ENCODE measurements at places on chromosomes 4 and X.

DNA sequence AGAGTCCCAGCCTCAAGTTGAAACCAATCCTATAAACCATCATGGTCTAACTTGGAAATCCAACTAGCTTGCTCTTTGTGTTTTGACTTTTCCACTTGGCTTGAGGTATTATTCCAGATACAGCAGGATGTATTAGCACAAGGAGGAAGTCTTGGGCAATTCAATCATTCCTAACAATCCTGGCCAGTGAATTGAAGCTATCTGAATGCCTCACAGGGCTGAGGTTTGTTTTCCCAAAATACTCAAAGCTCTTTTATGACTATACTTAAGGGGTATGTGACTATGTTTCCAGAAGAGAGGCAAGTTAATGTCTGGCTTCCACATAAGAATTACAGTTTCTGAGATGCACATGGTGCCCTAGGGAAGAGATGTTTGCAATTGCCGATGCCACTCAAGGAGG, 66.8 kb upstream of the SH3RF1 start:
- DNase-seq, result peak; percentile 82

- DNase-seq, result no peak
Observed at GRCh38 chr4:125390126-125390525, 75.4 kb downstream of the FAT4 start.

- no peak for DNase-seq
Observed at GRCh38 chrX:123476611-123477219, 256.1 kb downstream of the THOC2 start.

GRCh38 chr4:99564921-99565320, 1.1 kb upstream of the TRMT10A start:
- DNase-seq, result no peak

- DNase-seq, result no peak
Observed at GRCh38 chr4:10192331-10192730, 75.7 kb upstream of the WDR1 start.

GRCh38 chr4:123545667-123546572, 149.3 kb downstream of the SPRY1 start:
- no peak for DNase-seq

DNA sequence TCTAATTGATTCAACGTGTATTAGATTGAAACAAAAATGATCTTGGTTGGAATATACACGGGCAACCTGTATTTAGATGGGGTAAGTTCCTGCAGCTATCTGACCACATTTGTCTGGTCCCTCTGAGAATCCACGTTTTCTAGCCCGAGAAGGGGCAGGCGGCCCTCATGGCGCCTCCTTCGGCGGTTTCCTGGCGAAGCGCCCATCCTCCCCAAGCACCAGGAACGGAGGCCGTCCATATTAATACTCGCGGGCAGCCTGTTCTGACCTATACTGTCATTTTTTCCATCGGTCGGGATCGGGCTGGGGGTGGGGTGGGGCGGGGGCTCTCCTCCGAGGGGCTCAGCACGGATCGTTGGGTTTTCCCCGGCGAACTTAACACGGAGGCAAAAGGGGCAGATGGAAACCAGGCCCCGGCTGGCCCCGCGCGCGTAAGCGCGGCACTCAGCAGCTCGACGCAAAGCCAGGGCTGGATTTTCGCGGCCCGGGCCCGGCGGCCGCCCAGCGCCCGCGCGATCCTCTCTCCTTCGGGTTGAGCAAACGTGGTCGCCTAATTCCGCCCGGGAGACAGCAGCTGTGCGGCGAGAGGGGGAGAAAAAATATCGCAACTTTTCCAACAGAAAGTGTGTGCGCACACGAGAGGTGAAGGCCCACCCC, 77.2 kb upstream of the BCOR start:
- no peak for DNase-seq

DNA sequence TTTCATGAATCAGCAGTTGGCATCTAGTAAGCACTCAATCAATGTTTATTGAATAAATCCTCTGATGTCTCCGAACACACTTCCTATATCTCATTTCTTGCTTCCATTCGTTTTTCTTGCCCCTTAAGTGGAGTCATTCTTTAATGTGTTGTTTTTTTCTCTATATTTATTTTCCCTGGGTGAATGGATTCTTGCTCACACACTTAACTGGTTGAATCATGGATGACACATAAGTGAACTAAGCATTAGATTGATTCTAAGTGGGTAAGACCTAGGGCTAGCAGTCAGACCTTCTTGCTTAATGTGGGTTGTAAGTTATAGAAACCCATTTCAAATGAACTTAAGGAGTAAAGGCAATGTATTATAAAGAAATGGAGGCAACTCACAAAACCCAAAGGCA, 111.1 kb downstream of the RTL3 start:
- DNase-seq, result peak; percentile 16

DNA sequence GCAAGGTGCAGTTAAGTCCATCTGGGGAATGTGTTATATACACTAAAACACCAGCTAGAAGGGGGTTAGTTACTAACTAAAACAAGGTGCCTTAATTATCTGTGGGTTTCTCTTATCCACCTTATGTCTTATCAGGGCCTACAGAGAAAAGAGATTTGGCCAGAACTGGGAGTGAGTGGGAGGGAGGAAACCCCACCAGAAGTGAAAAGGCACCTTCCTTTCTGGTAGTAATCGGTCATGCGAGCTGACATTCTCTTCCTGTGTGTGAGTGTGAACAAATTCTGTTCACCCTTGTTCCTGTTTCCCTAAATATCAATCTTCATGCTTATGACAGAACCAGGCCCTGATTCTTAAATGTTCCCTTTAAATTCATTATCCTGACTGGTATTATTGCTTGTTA, 43.5 kb downstream of the SRPX2 start:
- no peak for DNase-seq

DNA sequence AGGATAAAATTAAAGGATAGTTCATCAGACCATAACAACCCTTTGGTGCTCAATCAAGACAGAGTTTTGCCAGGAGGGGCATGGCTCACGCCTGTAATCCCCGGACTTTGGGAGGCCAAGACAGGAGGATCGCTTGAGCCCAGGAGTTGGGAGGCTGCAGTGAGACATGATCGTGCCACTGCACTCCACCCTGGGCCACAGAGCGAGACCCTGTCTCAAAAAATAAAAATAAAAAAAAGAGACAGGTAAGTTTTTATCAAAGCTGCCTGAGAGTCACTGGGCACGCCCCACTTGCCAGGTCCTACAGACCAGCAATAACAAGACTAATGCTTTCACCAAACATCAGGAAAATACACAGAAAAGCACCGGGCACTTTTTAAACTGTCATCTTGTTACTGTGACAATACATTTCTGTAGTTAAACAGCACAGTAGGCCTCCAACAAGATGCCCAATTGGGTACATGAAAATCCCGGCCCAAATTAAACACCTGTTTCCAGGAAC, 765 bp downstream of the CFAP97 start:
- DNase-seq, result no peak

DNA sequence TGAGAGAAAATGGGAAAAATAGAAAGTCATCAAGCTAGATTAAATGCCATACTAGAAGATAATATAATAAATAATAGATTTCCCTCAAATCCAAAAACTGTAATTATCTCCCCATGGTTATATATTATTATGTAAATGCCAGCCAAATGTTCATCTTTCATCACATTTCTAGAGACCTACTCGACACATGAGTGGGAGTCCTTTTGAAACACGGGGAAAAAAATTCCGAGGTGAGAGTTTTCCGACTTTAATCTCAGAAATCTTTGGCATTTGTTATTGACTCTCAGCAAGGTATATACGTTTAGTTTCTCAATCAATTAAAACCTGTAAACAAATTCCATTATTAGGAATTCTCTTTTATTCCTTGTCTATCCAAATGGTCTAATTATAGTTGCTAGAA, 465.4 kb upstream of the SMIM31 start:
- DNase-seq, result no peak

GRCh38 chr4:73252001-73252400, 6.6 kb downstream of the ANKRD17 start:
- no peak for DNase-seq

Measured in HS-5 (cell line).